ENCODE measurements at places on chromosomes 2 and 18.

DNA sequence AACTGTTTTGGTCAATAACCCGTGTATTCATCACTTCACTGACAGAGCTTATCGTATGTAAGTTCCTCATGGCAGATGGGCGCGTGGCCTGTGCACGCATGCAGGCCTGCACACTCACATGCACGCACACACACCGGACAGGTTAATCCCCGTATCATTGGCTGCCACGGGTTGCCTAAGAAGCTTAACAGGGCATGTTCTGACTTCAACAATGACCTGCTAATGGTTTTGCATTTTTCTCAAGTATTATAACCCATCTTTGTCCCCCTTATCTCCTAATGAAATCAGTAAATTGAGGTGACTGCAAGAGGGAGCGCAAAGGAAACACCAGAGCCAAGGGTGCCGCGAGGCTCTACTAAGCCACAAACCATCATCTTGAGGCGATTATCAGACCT, 399.0 kb upstream of the ID2 start:
- DNase-seq, result no peak

DNA sequence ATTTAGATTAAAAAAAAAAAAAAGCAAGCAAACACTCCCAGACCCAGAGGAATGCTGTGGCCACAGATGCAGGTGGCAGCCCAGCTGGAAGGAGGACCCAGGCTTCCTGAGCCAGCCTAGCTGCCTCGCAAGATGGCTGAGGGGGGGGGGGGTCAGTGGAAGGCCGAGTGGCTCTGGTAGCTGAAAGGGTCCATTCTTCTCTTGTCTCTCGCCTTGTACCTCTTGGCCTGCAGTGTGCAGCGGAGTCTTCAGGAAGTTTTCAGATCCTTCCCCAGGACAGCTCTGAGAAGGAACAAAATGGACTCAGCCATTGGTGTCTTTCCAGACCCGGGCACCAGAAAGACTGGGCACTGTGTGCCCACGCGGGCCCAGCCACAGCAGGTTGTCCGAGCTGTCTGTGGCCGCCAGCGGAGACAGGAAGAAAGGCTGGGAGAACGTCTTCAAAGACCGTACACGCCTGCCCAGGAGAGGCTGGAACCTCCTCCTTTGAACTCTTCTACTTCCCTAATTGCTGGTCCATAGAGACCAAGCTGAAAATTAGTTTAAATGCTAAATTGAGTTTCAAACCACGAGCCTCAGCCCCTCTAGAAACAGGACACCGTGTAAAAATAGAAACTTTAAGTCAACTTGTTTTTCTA, 21.3 kb downstream of the APCDD1 start:
- no peak for DNase-seq

- DNase-seq, result no peak
Measured at GRCh38 chr2:218814540-218815243, 16.9 kb downstream of the PRKAG3 start.

GRCh38 chr2:24707143-24707542, 86.0 kb downstream of the PTRHD1 start:
- DNase-seq, result peak; percentile 74

DNA sequence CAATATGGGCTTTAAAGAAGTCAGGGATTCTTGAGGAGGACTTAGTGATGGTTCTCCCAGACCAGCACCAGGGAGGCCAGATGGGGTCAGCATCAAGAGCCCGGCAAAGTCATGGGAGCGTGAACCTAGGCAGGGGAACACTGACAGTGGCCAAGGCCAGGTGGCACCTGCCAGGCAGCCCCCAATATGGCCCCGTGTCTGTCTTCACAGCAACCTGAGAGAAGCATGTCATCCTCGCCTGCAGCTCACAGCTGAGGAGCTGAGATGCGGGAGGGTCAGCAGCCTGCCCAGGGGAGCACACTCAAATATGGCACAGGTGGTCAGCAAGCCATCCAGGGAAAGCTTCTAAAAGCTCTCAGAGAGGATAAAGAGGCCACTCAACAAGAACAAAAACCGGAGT, 105.7 kb upstream of the GPC1 start:
- no peak for DNase-seq

GRCh38 chr2:143474586-143474985, 345.4 kb downstream of the ARHGAP15 start:
- DNase-seq, result no peak

- no peak for DNase-seq
Measured at GRCh38 chr2:144290276-144290675, 229.6 kb downstream of the ZEB2 start.

GRCh38 chr18:73688161-73688560, 459.5 kb downstream of the FBXO15 start:
- no peak for DNase-seq

GRCh38 chr2:66432801-66433694, 1.9 kb upstream of the MEIS1 start:
- peak; percentile 93 for DNase-seq

DNA sequence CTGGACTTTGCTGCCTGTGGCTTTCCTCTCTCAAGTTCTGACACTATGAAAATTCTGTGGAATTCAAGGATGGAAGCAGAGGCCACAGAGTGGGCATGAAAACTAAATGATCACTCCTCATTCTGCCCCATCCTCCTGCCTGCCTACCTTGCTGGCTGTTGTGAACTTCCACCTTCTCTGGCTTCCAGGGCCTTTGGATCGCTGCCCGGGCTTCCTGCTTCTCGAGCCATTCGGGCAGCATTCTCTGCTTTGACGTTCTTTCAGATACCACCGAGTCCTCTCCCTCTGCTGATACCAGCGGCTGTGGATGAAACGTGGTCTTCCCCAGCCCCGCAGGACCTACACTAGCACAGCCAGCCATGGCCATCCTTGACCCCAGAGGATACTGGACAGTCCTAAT, 327.7 kb upstream of the SLC14A2 start:
- no peak for DNase-seq

- DNase-seq, result no peak
Measured at GRCh38 chr2:8500124-8501054, 181.5 kb upstream of the ID2 start.

DNA sequence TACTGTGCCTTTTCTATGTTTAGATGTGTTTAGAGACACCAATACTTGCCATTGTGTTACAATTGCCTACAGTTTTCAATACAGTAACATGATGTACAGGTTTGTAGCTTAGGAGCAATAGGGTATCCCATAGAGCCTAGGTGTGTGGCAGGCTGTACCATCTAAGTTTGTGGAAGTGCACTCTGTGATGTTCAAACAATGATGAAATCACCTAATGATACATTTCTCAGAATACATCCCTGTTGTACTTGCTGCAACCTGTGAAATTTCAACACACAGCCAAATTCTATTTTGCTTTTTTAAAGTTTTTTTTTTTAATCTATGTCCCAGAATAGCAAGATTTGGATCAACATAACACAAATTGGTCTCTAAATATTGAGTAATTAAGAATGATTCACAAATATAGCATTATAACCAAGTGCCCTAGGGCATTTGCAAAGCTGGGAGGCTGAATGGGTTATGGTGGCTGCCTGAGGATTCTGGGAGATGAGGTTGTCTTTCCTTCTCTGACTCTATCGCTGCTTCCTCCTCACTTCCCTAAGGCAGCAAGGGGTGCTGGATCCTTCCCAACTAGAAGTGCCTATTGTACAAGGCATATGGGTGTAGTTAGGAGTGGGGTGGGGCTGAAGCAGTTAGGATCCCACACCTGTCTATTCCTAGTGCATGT, 78.3 kb downstream of the SKA1 start:
- DNase-seq, result no peak

- DNase-seq, result no peak
Measured at GRCh38 chr2:241443486-241444223, 64.7 kb downstream of the STK25 start.

DNA sequence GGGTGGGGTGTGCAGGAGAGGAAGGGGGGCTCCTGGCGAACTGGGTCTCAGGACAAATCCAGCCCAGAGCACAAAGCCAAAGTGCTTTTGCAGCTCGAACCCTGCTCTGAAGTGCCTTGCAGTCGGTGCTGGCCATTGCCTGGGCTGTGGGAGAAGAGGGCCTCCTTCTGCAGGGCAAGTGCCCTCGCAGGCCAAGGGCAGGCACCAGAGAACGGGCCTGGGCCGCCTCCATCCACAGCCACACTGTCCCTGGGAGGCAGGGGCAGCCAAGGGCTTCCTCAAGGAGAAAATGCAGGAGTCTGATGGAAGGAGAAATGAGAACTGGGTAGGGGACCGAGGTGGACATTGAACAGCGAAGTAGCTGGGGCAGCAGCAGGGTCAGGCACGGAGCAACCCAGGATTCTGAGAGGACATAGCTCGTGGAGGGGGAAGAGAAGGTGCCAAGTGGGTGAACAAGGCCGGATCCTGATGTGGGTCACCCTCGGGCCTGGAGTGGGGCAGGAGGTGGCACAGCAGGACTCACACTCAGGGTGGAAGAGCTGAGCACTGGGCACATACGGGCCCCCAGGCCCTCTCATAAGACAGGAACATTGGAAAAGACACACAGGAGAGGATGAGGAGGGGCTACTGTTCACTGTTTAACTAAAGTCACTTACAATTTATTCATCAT, 312.8 kb upstream of the SALL3 start:
- DNase-seq, result no peak

DNA sequence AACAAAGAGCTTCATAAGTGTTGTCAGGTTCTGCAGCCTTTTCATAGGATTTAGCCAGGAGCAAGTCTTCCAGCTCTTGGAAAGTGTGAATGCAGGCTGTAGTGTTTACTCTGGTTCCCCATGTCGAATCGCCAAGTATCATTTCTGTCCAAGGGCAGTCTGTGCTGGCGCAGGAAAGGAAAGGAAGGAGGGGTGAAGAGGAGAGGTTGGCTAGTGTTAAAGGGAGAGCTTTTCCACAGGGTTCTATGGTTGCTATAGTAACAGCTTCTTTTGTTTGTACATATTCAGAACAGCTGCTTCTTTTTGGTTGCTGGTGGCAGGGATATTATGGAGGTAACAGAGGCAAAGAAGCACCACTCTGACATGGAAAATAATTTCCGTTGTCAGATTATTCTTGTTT, 69.9 kb downstream of the KCNH7 start:
- DNase-seq, result peak; percentile 31

- DNase-seq, result no peak
Measured at GRCh38 chr2:34003795-34004194, 404.7 kb upstream of the FAM98A start.

DNA sequence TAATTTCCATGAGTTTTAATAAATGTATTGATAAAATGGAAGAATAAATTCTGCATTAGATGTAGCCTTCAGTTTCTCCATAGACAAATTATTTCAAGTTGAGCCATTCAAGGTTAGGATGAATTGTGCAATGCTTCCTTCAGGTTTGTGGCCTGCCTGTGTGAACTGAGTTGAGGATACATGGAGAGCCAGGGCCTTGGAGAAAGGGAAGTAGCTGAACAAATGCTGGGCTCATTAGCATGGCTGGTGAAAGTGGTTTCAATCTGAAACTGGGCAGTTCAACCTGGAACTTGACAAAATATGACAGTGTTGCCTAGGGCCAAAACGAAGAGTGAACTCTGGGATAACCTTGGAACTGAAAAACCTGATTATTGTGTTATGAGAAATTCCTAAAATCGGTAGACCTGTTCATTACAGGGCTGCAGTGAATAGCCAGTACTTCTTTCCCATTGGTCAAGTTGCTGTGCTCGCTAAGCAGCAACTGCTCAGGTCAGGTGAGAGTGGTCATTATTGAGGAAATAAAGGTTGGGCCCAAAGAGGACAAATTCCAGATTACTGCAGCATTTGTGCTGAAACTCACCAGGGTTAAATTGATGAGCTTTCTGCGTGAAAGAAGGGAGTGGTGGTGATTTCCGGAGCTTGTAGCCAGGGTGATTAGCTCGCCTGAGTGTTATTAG, 12.7 kb downstream of the INPP1 start:
- DNase-seq, result no peak

- DNase-seq, result no peak
Measured at GRCh38 chr2:204032301-204032700, 95.7 kb downstream of the ICOS start.

DNA sequence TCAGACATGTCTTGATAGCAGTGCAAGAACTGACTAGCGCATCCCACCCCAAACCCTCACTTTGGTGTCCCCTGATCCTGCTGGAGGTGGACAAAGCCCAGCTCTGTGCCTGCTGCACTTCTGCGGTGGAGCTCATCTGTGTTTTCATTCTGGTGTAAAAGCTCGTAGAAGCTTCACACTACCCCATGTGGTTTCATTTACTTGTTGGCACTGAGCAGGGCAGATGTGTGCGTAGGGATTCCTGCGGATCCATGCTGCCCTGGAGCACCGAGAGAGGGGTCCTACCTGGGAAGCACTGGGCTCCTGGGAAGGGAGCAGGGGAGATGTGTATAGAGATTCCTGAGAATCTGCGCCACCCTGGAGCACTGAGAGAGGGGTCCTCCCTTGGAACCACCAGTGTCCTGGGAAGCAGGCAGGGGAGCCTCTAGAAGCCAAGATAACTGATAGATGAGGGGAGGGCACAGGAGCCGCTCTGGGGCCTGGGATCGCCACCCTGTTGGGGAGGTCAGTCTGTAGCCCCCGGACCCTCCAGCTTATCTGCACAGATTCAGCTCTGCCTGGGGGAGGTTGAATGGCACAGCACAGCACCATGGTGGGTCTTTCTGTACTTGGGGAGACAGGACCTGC, 106.9 kb upstream of the OTOS start:
- no peak for DNase-seq

GRCh38 chr2:17626986-17627385, 86.5 kb downstream of the VSNL1 start:
- no peak for DNase-seq

- DNase-seq, result no peak
Measured at GRCh38 chr2:195604706-195605105, 52.3 kb upstream of the SLC39A10 start.

DNA sequence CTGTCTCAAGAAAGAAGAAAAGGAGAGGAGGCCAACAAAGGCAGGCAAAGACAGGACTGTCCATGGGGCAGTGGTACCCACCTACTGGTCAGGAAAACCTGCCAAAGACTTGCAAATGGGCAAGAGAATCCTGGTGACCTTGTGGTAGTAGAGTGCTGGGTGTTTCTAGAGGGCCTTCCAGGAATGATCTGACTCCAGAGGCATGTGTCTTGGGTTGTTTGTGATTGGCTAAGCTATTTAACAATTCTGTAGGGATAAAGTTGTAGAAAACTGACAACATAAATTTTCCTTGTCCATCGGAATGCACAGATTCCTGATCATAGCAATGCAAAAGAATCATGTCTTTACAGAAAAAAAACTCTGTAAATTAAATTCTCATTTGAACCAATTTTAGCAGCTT, 68.5 kb upstream of the ZNF532 start:
- no peak for DNase-seq

GRCh38 chr18:13434854-13435253, 216.3 kb downstream of the LDLRAD4 start:
- DNase-seq, result no peak

GRCh38 chr2:145286716-145287275, 766.9 kb upstream of the ZEB2 start:
- DNase-seq, result no peak

- DNase-seq, result no peak
Measured at GRCh38 chr2:139917690-139918384, 1137.6 kb upstream of the NXPH2 start.

GRCh38 chr18:46060359-46060841, 11.7 kb downstream of the PSTPIP2 start:
- no peak for DNase-seq

- DNase-seq, result no peak
Measured at GRCh38 chr2:201470821-201471731, 19.5 kb downstream of the STRADB start.

Measured in pons (tissue), 1 donor.